ENCODE measurements at places on chromosomes 7 and 10.
A peak's percentile ranks its signal among the peaks of the same experiment; 100 is the strongest.

DNA sequence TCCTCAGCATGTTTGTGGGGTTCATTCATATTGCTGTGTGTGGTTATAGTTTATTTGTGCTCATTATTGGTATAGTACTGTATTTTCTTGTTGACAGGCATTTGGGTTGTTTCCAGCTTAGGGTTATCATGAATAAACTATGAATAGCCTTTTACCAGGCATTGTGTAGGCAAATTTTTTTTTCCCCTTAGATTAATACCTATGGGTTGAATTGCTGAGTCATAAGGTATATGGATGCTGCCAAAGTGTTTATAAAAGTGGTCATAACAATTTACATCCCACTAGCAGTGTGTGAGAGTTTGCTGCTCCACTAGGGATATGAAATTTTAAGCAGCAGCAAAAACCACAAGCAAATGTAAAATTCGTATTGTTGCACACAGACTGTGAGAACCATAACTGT is 175.0 kb downstream of the PLPP4 start:
- DNase-seq = no peak

GRCh38 chr10:114245121-114245791 is 6.2 kb downstream of the VWA2 start:
- DNase-seq = no peak

DNA sequence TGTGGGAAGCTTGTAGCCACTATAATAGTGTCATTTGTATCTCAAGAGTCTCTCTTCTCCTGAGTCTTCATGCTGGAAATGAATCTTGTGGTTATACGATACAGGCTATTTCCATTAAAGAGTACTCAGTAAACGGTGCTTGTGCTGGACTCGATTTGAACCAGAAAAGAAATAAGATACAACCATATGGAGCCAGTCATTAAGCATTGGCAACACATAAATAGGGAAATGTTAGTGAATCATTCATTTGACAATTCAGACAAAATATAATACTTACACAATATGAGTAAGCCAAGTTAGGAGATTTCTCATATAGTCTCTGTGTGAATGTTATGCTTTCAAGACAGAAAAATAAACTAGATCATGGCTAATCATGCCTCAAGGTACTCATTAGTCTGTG is 356.8 kb downstream of the PLXDC2 start:
- DNase-seq = no peak

- DNase-seq = no peak
These were observed 280.9 kb downstream of the FGFR2 start for GRCh38 chr10:121317374-121317773.

DNA sequence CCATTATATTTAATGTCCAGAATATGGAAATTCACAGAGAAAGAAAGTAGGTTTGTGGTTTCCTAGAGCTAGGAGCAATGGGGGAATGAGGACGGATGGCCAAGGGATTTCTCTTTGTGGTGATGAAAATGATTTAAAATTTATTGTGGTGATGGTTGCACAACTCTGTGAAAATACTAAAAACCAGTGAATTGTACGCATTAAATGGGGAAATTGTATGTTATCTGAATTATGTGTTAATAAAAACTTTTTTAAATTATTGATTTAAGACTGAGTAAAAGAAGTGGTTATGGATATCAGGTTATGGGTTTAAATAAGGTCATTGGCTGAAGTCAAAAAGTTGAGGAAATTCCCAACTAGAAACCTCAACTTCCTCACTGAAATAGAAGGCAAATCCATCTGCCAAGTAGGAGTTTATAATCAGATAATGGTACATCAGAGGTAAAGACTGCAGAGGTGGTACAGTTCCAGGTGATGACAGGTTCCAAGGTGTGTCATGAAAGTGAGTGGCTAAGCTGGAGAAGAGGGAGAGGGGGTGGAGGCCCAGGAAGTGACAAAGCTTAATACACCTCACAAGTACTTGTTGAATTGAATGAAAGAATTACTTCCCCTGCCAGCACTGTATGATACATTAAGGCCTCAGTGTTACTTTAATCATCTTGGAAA is 68.9 kb upstream of the CCDC71L start:
- no peak for DNase-seq

DNA sequence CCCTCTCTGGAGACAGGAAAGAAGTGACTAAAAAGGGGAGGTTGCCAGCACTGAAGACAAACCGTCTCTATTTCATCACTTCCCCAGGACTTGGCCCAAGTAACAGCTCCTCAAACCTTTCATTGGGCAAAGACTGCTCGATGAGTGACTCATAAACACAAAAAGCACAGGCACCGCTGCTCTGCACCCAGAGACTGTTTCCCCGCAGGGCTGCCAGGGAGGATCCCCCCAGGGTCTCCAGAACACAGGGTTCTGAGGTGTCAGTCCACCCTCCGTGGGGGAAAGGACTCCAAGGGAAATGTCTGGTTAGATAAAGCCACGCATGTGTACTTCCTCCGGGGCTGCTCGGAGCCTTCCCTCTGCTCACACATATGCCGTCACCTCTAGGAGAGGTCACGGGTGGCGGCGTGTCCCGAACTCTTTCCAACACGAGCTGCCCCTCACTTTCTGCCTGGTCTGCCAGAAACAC is 59.9 kb downstream of the INSIG1 start:
- DNase-seq = peak; percentile 68

- no peak for DNase-seq
These were observed 11.4 kb upstream of the CREB5 start for GRCh38 chr7:28400838-28401360.

- peak; percentile 72 for DNase-seq
These were observed 11.2 kb downstream of the CTBP2 start for GRCh38 chr10:125149036-125149679.

DNA sequence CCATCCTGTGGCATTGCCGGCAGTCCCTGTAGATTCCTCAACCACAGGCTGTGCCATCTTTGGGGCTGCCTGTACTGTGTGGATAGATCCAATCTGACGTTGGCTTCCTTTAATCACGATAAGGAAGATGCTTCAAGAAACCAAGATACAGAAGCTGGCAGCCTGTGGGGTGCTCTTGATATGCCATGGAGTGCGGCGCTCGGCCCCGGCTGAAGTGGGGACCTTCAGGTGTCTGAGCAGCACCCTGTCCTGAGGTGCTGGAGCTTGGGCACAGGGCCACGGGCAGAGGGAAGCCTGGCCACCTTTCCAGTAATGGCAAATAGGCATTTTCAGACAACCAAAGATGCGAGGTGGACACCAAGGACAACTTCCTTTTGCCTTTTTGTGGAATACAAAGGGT is 139.5 kb downstream of the ACTR3B start:
- DNase-seq = no peak

DNA sequence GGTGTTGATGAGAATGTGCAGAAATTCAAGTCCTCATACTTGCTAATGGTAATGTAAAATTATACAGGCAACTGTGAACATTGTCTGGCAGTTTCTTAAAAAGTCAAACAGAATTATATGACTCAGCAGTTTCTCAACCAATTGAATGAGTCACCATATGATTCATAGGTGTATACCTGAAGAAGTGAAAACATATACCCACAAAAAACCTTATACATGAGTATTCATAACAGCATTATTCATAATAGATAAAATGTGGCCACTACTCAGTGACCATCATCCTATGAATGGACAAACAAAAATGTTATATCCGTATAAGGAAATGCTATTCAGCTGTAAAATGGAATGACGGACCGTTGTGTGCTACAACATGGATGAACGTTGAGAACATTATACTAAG is 253.5 kb downstream of the MALRD1 start:
- DNase-seq = no peak

DNA sequence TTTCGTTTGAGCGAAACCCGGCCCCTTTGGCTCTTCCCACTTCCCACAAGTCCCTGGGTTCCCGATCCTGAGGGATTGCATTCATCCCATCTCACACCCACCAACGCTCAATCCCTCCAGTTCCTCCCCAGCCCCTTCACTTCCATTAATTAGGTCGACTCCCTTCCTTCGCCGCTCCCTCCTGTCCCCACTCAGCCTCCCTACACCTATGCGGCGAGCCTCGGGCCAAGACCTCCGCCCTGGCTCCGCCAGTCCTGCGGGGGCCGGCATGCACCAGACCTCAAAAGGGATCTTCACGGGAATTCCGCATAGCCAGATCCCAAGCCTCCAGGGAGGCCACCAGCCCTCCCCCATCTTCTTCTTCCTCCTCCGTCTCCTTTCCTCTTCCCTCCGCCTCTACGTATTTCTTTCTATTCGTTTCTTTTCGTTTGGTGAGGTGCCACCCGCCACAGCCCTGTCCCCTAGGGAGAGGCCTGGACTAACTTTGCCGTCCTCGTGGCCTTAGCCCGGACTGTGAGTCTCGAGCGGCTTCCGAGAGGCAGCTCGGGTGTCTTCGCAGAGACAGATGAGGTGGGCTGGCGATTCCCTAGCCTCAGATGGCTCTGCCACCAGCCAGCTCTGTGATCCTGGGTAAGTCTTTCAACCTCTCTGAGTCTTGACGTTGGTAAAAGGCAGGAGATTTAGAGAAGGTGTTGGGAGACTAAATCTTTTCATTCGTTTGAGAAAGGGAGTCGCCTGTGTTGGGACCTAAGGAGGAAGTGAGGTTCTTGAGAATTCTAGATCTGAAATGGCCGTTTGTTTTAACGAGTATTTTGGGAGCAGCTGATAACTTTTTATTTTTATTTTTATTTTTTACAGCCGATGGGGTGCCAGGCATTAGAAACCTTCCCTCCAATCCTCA is 8.1 kb upstream of the LBX1 start:
- DNase-seq = no peak

DNA sequence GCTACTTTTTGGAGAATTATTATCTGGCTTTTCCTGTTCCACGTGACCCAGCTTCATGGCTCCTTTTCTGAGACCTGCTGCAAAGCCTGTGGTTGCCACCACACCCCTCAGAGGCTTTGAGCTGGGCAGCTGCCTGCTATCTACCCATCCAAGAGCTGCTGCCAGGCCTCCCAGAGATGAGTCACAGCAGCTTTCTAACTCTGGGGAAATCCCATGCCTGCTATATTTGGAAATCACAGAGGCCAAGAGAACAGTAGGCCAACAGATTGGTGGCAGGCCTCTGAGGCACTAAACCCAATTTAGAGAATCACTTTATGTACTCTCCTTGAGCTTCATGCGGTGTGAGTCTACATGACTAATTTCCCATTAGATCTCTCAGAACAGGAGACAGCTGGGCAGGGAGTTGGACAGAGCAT is 35.2 kb downstream of the SGCE start:
- DNase-seq = peak; percentile 92

DNA sequence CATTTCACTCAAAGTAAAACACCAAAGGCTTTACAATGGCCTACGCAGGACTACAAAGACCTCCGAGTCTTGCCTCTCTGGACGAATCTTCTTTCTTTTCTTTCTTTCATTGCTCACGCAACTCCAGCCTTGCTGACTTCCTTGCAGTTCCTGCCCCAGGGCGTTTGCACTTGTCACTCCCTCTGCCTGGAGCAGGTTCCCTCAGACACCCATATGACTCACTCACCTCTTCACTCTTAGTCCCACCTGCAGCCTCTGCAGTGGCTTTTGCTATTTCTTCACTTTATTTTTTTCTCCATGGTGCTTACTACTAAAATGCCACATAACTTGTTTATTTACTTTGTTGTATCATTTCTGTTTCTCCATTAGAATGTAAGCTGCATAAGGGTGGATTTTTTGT is 33.1 kb downstream of the GHRHR start:
- no peak for DNase-seq

GRCh38 chr10:21509341-21510240 is 15.9 kb downstream of the SKIDA1 start:
- DNase-seq = no peak

GRCh38 chr10:90674461-90674860 is 183.4 kb downstream of the HTR7 start:
- DNase-seq = no peak

DNA sequence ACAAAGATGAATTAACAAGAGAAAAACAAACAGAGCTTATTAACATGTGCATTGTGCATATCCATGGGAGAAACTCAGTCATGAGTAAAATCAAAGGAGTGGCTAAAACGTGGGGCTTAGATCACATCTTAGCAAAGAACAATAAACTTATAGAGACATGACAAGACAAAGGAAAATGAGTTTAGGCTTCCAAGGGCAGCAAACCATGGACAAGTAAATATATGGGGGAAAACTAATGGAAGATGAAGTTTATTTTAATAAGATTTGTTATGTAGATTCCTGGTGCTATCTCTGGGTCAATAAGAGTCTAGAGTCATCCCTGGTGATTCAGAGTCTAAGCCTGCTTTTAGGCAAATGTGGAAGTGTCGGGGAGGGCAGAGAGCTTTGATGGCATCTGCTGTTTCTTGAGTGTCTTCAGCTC is 87.2 kb upstream of the PLPP4 start:
- no peak for DNase-seq

Measured in AG10803 (cell line).